ENCODE measurements at places on chromosomes 6 and 20.
A peak's percentile ranks its signal among the peaks of the same experiment; 100 is the strongest.

- peak; percentile 34 for DNase-seq
Measured at GRCh38 chr6:116561377-116562018, 7.9 kb downstream of the CALHM4 start.

DNA sequence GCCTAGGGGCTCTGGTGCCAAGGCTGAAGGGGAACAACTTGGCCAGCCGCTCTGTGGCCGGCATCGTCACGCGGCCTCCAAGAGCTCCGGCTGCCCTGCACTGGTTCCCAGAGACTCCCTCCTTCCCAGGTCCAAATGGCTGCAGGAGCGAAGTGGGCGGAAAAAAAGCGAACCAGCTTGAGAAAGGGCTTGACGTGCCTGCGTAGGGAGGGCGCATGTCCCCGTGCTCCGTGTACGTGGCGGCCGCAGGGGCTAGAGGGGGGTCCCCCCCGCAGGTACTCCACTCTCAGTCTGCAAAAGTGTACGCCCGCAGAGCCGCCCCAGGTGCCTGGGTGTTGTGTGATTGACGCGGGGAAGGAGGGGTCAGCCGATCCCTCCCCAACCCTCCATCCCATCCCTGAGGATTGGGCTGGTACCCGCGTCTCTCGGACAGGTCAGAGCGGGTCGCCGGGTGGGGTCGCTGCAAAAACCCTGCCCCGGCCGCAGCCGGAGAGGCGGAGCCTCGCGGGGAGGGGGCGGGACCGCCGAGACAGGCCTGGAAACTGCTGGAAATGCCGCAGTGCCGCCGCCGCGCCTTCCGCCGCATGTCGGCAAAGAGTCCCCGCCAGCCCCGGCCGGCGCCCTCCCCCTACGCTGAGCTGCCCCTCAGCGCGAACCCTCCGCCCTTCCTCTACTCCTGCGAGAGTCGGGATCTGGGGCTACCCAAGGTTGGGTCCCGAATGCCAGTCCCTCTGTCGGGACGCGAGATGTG is 814 bp upstream of the HSP90AB1 start:
- DNase-seq, result peak; percentile 91

DNA sequence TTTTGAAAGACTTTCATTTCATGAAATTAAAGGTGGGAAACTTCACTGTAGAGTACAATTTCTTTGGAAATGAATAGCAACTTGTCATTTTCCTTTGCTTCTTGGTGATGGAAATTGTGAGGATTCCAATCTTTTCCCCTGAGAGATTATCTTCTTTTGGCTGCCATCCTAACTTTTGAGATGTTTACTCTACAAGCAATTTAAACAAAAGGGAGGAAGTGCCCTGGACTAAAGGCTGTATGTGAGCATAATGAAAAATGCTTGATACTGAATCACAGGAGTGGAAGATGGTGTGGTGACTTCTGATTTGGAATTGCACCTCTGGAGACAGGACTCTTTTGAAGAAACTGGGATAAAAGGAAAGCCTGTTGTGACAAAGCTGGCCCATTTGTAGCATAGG is 43.1 kb upstream of the JAG1 start:
- no peak for DNase-seq

GRCh38 chr20:37096415-37097041 is 731 bp upstream of the RBL1 start:
- no peak for DNase-seq

DNA sequence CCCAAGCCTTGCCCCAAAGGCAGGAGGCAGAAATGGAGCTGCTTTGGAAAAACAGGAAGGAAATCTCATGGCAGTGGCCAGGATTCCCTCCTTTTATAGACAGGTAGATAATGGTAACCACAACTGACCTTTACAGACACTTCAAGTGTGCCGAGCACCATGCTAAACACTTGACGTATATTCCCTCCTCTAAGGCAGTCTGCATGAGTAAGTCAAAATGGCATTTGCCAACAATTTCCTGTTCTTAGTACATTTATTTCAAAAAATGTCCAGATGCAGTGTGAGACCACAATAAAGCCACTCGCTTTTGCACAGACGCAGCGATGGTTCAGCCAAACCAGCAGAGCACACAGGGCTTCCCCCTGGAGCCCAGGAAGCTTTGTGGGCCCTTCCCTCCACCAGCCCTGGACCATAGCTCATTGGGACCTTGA is 16.5 kb upstream of the GPR6 start:
- no peak for DNase-seq

GRCh38 chr6:101392586-101393230 is 800 bp upstream of the GRIK2 start:
- DNase-seq, result no peak

DNA sequence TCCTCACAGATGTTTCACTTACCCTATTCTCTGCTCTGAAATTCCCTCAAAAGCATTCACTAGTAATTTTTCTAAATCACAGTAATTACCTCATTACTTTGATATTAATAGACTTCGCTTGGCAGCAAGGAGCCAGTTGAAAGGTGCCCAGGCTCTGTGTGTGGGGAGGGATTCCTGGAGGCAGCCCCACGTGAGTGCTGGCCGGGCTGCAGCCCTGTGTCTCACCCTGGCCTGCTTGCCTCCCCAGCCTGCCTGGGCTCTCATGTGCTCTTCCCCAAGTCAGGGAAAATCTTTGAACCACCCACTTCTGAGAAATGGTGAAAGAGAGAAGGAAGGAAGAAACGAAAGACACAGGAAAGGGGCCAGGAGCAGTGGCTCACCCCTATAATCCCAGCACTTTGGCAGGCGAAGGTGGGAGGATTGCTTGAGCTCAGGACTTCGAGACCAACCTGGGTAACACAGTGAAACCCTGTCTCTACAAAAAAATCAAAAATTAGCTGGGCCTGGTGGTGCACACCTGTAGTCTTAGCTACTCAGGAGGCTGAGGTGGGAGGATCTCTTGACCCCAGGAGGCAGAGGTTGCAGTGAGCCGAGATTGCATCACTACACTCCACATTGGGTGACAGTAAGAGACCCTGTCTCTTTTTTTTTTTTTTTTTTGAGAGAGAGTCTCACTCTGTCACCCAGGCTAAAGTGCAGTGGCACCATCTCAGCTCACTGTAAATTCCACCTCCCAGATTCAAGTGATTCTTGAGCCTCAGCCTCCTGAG is 20.0 kb upstream of the SNTA1 start:
- no peak for DNase-seq

DNA sequence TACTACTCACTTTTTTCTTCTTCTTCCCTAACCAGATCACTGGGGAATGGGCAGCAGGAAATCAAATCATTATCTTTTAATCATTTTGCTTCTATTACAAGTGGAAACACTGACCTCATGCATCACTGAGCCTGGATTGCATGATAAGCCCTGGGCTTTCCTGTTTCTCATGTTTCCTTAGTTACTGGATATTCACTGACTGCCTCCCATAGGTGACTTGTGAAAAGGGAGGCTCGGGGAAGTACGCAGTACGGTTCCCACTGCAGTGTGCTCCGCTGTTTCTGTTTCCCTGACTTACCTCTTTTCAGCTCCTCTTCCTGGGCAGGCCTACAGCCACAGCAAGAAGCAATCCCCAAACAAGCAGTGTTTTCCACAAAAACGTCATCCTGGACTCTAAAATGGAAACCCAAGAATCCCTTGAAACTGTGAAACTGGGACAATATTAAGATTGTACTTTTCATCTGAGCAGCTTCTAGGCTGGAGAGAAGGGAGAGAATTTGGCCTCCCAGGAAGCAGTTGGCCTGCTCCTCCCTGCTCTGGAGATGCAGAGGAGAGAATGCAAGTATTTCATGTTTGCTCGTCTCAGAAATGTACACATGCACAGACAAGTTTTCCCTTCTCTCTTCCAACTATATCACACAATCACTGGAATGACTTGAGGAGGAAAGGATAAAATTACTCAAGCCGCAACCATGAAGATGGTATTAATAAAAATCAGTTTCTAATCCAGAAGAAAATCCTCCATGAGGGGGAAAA is 13.1 kb downstream of the BTNL2 start:
- DNase-seq, result no peak

DNA sequence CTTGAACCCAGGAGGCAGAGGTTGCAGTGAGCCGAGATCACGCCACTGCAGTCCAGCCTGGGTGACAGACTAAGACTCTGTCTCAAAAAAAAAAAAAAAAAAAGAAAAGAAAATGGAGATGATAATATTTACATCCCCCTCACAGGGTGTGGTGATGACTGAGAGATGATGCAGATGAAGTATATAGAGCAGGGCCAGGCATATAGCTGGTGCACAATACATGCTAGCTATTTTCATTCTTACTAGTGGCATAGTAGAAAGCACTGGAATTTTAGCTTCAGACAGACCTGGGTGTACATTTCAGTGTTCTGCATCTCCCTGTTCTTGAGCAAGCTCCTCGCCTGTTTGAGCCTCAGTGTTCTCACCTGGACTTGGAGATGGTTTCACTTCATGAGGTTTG is 36.9 kb downstream of the CEBPB start:
- DNase-seq, result no peak

- DNase-seq, result no peak
Measured at GRCh38 chr20:57779401-57780003, 69.7 kb upstream of the PMEPA1 start.

DNA sequence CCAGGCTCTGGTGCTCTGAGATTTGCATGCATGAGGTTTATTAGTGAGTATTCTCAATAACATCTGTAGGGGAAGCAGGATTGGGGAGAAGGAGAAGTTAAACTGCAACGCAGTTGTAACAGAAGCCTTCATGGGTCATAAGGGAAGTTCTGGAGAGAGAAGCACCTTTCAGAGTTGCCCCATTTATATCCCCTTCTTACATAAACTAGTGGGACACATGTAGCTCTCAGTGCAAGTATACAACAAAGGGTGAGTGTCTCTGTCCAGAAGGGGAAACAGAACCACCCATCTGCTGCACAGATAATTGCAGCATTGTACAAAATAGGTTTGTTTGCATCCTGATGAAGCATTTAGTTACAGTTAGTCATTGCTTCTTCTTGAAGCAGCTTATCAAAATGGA is 4.3 kb upstream of the ADGB start:
- no peak for DNase-seq

- peak; percentile 6 for DNase-seq
Measured at GRCh38 chr6:47308552-47309290, 984 bp downstream of the TNFRSF21 start.

DNA sequence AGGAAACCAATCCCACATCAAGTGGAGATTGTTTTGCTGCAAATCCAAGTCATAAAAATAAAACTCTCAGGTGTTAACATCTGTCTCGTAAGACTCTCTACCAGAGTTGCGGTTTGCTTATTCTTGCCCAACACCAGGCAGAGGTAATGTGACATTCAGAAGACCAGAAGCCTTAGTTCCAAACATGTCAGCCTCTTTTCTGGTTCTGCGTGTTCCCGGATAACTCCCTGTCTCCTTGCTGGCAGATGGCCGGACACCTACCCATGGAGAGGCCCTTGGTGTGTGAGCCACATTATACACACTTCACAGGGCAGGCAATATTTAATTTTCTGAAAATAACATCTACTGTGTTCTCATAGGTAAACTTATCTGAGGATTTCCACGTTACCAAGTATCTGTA is 73.4 kb downstream of the GMPR start:
- DNase-seq, result no peak

- no peak for DNase-seq
Measured at GRCh38 chr20:58691773-58692578, 624 bp upstream of the NPEPL1 start.

GRCh38 chr20:36092398-36093024 is 62.0 kb upstream of the EPB41L1 start:
- DNase-seq, result no peak

- no peak for DNase-seq
Measured at GRCh38 chr6:252775-253535, 39.3 kb upstream of the DUSP22 start.

- DNase-seq, result no peak
Measured at GRCh38 chr6:163994566-163994965, 580.0 kb downstream of the QKI start.

DNA sequence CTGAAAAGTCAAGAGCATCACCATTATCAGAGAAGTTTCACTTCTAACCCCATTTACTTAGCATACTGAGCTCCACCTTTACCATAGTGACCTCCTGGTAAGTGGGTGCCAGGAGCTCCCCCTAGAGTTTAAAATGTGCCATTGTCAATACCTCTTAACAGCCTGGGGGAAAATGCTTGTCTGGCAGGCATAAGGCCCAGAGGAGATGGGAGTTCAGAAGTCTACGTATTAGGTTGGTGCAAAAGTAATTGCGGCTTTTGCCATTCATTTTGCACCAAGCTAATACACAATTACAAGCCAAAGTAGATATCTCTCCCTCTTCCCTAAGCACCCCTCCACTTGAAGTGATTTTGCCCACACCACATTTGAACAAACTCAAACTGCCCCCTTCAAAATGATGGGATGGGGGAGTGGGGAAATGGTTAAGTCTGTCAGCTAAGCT is 919.0 kb downstream of the KIF16B start:
- no peak for DNase-seq

DNA sequence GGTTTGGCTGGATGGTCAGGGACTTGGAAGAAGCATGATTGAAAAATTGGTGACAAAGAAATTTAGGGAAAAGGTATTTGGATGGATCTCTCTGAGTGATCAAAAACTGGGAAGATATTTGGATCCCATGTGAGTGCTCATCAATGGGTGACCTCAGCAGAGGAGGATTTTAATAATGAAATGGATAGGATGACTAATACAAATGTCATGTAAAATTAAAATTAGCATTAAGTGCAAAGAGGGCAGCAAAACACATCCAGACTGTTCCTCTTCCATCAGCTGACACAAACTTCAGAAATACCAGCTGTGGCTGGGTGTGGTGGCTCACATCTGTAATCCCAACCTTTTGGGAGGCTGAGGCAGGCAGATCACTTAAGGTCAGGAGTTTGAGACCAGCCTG is 151.7 kb downstream of the THBS2 start:
- DNase-seq, result no peak

DNA sequence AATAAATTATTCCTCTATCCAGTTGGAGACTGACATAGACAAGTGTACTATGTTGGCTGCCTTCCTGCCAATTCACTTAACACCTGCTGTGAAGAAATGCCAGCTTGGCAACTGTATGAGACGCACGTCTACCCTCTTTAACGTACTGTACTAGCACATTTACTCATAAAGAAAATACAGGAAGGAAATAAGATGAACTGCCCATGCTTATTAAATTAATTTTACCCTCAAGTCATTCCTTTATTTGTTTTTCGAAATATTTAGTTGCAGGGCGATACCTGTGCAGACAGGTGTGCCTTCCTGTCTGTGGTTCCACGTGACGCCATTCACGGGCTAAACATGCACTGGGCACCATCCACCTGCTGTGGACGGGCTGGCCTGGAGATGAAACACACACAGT is 52.0 kb downstream of the PSMG4 start:
- no peak for DNase-seq

DNA sequence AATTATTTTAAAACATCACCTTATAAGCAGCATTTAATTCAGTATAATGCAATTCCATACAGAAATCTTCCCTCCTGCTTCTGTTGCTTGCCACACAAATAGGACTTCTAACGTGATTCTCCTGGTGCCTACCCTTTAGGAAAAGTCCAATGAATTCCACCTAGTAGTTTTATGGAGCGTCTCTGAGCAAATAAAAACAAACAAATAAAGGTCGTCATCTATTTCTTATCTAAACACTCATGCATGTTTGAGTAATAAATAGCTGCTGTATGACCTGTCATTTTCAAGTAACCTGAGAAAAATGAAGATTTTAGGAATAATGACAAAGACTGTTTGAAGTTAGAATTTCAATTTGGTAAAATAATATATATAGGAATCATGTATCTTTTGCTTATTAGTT is 102.7 kb downstream of the BMP5 start:
- DNase-seq, result no peak

All from T-helper 2 cell treated with Interferon-gamma antibody and Interleukin-4, amounts not matched to agents 5 μg/mL and 100 μg/mL, for 36 hours (primary cell).